ENCODE measurements at places on chromosomes 3 and 15. TPM values are rescaled to one million over a fixed set of nuclear protein-coding genes. Genes with fewer than 3 reads are reported as not detected.

- no peak for DNase-seq
Measured at GRCh38 chr15:87681104-87681503, 575.4 kb downstream of the NTRK3 start.

GRCh38 chr3:42502429-42503250, at the start of gene VIPR1:
Gene VIPR1 (plus strand): TSS chr3:42502643. CDS start chr3:42502736, 93 bp downstream.
- DNase-seq = peak; percentile 80

GRCh38 chr3:3080309-3080708, 29.9 kb downstream of the IL5RA start:
- DNase-seq = no peak

- DNase-seq = no peak
Measured at GRCh38 chr3:138809500-138810256, 25.1 kb downstream of the PIK3CB start.

CAPN3 gene
- 1.1 TPM for total RNA-seq

GRCh38 chr3:105967117-105967516, 98.3 kb upstream of the CBLB start:
- no peak for DNase-seq

DNA sequence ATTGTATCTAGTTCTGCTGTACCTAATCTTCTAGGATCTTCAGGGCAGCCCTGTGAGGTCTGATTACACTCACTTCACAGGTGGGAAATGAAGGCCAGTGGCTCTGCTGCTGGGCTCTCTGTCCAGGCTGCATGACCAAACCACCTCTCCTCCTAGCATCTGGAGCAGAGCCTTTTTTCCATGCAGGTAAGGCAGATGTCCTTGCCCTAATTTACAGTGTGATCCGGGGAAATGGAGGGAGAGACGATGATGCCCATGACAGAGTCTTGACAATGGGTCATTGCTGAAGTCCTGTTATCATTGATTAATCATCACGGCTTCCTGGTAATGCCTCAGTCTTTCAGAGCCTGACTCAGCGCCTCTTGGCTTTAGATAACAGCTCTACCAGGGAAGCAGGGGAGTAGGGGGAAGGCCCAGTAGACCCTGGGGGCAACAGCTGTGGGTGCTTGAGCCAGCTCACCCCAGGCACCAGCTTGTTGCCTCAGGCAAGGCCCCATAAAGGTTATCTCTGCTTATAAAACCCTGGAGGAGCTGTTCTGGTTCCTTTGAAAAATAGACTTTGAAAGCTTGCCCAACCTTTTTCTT, 153.4 kb downstream of the GABRG3 start:
- no peak for DNase-seq

NUP210 gene
- total RNA-seq = 7.5 TPM

CFAP44 gene
- 4.2 TPM for total RNA-seq

UBAP1L gene
- 2.7 TPM for total RNA-seq

SHQ1 gene
- total RNA-seq = 24.8 TPM

DNA sequence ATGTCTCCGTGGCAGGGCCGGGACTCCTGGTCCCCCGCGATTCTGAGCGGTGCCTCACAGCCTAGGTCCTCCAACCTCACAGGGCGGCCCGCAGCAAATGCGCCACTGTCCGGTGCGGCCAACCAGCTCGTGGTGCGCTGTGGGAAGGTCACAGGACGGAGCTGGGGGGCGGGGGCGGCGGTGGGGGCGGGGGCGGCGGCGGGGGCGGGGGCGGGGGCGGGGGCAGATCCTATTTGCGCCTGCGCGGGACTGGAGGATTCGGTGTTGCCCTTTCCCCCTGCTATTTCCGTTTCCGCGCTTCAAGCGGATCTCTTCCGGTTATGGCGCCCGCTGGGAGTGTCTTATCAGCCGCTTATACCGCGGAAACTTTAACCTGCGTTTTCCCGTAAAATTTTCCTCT, 106.7 kb upstream of the SNRPN start:
- DNase-seq = no peak

DNA sequence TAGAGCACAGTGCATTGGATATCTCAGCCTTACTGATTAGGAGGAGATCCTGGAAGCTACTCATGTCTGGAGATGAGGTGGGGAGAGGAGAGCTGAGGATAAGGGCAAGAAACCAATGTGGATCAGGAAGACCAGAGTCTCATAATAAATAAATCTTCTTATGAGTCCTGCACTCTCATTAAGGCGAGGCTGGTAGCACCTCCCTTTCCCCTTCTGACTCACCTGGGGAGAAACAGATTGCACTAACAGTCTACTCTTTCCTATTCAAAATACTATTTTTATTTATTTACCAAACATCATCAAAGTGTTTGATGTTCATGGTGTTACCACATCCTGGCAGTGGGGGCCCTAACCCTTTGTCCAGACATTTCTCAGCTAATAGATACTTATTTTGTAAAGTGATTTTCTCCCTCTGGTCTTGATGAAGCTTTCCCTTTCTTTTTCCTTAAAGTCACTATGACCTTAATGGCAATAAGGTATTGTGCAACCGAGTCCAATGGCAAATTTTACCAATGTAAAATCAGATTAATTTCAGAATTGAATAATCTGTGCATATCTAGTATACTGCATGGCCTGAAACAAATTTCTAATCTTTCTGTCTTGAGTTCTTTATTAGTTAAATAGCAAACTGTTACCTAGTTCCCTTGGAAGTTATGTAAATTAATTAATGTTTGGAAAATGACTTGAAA, 81.1 kb downstream of the IQCH start:
- DNase-seq = no peak

DNA sequence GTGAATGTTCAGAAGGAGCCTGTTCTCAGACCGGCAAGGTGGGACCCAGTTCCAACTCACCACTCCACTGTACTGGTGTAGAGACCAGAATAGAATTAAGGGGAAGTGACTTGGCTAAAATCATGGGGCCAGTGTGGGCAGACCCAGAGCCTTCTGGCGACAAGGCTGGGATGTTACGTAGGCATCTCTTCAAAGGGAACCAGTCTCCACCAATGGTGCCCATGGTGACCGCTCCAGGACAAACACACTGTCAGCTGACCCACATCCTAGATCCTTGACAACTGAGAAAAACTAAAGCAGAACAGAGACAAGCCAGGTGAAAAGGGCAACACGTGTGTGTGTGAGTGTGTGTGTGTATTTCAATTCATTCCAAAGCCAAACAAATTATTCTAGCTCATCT, 321.7 kb upstream of the FRG2C start:
- DNase-seq = no peak

- no peak for DNase-seq
Measured at GRCh38 chr3:33380653-33381052, 59.6 kb downstream of the UBP1 start.

DNA sequence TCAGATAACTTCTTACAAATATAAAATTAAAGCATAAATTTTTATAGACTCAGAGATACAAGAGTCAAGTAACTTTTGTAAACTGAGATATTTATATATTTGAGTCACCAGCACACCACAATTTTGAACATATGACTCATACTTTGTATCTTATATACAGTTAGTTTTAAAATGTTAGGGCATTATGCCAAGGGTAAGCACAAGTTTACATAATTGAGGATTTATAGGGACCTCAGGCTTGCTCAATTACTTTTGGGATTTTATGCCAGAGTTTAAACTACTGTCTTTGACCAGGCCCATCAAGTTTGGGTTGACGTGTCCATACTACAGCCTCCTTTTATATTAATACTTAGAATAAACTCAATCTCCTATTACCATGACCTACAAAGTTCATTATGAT, 7.4 kb upstream of the FGF7 start:
- no peak for DNase-seq

NTRK3 gene
- 52.3 TPM for total RNA-seq

GRCh38 chr15:89805241-89806209, 9.1 kb downstream of the ANPEP start:
- DNase-seq = no peak

CMTM8 gene
- 0.31 TPM for total RNA-seq

GRCh38 chr3:187072102-187072501, 67.2 kb downstream of the RPL39L start:
- DNase-seq = no peak

- DNase-seq = no peak
Measured at GRCh38 chr15:79538527-79538926, 106.4 kb downstream of the MINAR1 start.

DNA sequence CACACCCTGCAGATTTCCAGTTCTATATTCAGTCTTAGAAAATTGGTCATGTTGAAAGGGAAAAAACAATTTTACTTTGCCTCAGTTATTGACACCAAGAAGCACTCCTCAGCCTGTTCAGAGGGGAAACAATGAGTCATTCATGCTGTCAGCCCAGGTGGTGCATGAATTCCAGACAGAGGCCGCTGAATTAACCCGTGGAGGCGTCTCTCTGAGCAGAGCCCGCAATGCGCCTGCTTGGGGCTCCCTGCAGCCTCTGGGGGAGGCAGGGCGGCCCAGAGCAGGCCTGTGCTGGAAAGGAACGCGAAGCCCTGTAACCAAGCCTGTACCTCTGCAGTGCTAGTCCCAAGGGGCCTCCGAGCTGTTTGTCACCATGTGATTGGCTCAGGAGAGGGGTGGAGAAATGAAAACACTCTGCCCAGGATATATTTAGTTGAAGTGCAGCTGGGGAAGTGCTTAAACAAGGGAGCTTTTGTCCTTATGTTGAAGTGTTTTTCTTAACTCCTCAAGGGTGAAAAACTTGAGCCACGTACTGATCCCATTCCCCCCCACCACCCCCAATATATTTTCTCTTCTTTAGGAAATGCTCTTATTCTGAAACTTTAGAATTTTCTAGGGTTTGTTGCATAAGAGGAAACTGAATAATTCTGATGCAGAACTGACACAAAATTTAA, 68.3 kb upstream of the CHD2 start:
- DNase-seq = peak; percentile 96

GRCh38 chr15:78195735-78196201, 38.6 kb downstream of the ACSBG1 start:
- no peak for DNase-seq

- no peak for DNase-seq
Measured at GRCh38 chr3:5149306-5149880, 27.3 kb downstream of the ARL8B start.

DNA sequence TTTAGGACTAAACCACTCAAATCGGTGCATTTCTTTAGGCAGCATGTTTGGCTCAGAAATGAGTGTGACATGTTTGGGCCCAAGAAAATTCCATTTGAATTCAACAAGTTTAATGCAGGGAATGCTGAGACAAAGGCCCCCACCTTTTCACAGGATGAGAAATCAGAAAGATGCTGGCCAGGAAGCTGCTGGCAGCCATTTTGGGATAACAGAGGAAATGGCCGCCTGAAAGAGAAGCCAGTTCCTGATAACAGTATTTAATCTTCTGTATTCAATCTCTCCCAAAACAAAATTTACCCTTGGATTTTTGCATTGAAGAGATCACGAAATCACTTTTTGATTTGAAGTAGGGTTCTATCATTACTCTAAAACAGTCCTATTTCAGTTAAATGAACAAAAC, 350.9 kb downstream of the SLC9A9 start:
- DNase-seq = no peak

DNA sequence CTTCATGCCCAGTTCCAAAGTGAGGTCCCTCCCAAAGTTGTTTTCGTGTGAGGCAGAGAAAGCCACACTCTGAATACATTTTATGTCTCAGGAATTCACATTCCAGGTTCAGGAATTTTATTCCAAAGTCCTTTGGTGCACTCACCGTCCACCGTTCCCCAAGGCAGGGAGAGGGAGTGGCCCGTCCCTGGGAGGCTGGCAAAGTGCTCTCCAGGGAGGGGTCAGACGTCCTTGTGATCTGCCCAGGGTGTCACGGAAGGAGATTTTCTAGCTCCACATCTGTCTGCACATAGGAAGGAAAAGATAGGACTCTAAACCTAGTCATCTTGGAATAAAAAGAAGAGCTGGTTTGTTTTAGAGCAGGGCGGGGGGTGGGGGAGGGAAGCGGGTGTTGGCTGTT, 47.9 kb downstream of the KLF13 start:
- DNase-seq = no peak

- no peak for DNase-seq
Measured at GRCh38 chr3:98032904-98033303, 2.2 kb downstream of the GABRR3 start.

GRCh38 chr3:113271594-113272384, 60.4 kb downstream of the BOC start:
- DNase-seq = no peak

GRCh38 chr3:12954891-12955650, 113.7 kb upstream of the RPL32 start:
- DNase-seq = peak; percentile 42

DNA sequence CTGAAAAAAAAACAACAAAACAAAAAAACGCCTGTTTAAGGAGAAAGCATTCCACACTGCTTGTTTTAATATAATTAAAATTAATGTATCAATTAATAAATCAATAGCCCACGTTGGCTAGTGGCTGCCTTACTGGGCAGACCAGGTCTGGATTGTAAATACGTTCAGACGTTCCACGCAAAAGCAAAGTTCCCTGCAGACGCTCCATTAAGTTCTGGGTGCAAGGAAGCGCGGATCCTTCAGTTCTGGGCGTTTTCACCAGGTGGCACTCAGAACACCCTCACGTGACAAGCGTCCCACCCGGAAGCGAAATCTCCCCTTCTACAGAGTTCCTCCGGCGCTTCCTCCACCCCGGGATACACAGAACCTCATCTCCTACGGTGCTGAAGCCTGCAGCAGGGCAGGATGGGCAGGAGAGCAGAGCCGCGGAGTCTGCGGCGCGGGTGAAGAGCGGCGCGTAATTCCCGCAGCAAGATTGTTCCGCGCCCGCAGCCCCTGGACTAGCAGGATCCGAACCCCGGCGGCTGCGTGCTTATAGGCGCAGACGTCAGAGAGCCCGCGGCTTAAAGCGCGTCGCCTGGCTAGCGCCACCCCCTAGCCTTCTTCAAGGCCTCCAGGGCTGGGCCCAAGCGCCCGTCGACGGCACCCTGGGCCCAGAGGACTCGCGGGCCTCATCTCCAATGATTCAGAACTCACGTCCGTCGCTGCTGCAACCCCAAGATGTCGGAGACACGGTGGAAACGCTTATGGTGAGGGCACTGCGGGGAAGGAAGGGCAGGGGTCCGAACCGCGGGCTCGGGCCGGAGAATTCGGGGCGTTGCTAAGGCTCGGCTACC, at the start of gene SLC25A38:
Gene SLC25A38, plus strand, starts transcription at position 326 of the 836 bp plus-strand sequence. Its CDS starts 355 bp downstream, at position 681.
- DNase-seq = no peak

All from occipital lobe (tissue), 3 donors.